ENCODE measurements at places on chromosomes 12 and 14. TPM values are rescaled to one million over a fixed set of nuclear protein-coding genes. Genes with fewer than 3 reads are reported as not detected.
A peak's percentile ranks its signal among the peaks of the same experiment; 100 is the strongest.

DNA sequence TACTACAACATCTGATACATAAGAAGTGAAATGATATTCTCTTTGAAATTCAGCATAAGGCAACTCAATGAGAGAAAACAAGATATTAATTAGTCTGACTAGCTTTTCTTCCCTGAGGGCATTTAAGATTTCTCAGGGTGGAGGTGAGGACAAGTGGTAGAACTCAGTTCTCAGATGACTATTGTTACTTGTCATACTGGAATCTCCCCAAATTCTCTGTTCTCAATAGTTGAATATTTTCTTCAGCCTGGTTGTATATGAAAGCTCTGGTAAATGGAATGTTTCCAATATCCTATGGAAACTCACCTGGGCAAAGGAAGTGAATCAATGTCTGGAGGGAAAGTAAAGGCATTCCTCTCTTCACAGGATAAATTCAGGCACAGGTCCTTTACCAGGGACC, 18.2 kb upstream of the ITGA5 start:
- DNase-seq, result no peak

DNA sequence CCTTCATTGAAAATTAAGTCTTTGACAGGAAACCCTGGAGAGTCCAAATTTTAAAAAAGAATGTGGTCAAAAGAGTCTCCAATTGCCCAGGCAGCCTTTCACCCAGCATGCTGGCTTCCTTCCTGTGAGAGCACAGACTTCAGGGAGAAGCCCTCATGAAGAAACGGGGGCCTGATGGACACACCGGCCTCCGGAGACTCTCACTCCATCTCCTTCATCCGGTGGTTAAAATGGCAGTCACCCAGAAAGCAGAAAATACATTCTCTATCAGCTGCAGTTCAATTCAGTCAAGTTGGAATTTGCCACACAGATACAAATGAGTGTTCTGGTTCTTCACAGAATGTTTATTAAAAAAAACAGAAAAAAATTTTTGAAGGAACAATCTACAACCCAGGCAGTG, 56.5 kb downstream of the CPM start:
- no peak for DNase-seq

- DNase-seq, result no peak
Observed at GRCh38 chr12:69433653-69434052, 36.5 kb upstream of the FRS2 start.

DNA sequence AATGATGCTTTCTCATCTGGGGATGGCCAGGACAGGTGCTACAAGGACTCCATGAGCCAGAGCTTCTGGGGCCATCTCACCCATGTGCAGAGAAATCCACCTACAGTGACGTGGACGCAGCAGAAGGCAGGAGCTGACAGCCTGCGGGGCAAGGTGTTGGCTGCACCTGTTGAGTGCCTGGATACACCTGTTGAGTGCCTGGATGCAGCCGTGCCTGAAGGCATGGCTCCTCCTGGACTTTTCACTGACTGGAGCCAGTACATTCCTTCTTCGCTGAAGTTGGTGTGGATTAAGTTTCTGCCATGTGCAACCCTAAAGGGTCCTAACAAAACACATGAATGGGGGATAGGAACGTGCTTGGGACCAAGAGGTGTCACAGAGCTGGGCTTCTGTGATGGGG, 7.4 kb upstream of the DIO3 start:
- no peak for DNase-seq

DNA sequence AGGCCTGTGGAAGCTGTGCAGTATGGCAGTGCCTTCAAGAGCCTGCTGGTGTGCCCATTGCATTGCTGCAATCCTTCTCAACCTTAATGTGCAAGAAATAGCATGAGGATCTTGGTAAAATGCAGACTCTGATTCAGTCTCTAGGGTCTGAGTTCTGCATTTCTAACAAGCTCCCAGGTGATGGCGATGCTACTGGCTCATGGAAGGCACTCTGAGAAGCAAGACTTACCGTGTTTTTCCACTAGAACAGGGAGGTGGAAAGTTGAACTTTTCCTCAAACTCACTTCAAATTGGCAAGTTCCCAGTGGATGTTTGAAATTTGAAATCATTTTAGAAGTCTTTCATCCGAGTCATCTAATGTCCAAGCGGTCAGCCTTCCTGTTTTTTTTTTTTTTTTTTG, 55.5 kb downstream of the MYRFL start:
- peak; percentile 46 for DNase-seq

DNA sequence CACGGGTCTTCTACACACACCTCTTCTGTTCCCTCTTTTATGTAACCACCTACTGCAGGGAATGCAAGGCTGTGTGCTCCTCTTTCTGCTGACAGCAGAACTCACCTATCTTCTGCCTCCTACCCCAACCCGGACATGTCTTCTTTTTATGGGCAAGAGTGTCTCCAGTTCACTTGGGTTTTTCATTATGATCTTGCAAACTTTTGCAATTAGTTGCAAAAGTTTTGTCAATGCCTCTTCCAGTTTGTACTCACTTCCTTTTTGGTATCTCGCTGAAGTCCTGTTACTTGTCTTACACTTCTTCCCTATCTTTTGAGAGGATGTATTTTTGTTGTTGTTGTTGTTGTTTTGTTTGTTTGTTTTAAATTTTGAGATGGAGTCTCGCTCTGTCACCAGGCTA, 50.6 kb downstream of the DRAM1 start:
- no peak for DNase-seq

The CD4 gene
- 7.1 TPM for polyA plus RNA-seq

DNA sequence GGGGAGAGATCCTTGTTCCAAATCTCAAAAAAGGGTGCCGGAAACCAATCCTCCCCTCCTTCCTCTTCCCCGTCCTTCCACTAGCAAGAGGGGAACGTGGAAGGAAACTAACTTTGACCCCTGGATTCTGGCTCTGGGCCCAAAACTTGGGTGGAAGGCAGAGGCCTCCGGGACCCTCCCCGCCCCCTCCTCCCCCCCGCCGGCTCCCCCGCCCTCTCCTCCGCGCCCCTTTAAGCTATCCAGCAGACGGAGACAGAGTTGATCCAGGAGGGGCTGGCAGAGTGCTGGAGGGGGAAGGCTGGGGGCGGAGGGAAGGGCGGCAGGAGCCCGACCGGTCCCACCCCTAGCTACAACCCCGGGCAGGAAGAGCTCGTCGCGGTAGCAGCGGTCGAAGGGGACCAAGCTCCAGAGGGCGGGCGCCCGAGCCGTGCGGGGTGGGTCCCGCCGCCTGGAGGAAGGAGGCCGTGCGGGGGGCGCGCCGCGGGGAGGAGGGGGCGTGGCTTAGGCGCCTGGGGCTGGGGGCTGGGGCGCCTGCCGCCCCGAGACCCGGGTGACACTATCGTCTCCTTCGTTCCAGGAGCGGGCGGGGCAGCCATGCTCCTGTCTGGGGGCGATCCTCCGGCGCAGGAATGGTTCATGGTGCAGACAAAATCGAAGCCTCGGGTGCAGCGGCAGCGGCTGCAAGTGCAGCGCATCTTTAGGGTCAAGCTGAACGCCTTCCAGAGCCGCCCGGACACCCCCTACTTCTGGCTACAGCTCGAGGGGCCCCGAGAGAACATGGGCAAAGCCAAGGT, at the start of gene NYNRIN:
TSS of gene NYNRIN (plus strand) at position 351 of the 794 bp plus-strand sequence. CDS start at position 595, 244 bp downstream.
- peak; percentile 92 for DNase-seq

- DNase-seq, result no peak
Observed at GRCh38 chr12:49111206-49111605, 559 bp upstream of the LMBR1L start.

- peak; percentile 83 for DNase-seq
Observed at GRCh38 chr12:41932470-41932991, 212.1 kb downstream of the GXYLT1 start.

The GPR137C gene
- 4.1 TPM for polyA plus RNA-seq

DNA sequence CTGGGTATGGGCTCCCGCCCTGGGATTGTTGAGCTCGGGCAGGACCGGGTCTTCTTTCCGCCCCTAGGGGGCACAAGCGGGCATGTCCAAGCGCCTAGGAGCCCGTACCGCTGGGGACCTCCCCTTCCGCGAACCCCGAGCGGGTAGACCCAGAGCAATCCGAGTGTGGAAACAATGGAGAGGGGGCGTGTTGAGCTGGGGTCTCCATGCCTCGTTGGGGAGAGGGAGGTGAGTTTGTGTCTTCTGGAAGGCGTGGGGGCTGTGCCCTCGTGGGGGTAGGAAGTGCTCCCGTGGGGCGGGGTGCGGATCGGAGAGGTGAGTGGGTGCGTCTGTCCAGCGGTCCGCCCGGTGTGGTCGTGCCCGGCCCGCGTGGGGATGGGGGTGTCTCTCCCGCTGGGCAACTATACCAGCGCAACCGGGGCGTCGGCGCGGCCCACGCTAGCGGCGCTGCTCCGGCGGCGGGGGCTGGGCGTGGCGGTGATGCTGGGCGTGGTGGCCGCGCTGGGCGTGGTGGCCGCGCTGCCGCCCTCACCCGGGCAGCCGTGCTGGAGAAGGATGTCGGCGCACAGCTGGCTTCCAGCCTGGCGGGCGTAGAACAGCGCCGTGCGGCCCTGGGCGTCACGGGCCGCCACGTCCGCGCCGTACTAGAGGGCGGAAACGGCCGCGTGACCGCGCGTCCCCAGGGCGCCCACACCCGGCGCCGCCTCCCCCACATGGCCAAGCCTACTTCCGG, 12.2 kb downstream of the AGAP2 start:
- DNase-seq, result peak; percentile 80

DNA sequence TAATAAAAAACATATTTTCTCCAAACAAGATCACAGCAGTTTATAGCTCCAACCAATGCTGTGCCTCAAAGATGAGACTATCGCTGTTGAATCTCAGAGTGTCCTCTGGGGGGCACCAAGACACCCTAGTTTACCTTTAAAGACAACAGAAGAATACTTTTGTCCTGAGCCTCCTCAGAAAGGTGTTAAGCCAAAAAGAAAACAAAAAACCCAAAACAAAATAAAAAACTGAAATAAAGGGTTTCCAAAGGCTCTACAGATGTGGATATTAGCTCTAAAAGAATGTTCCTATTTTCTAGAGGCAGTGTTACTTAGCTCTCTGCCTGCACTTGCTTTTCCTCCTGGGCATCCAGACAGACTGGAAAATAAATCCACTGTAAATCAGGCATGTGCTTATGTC, 86.9 kb upstream of the TTC7B start:
- peak; percentile 80 for DNase-seq

DNA sequence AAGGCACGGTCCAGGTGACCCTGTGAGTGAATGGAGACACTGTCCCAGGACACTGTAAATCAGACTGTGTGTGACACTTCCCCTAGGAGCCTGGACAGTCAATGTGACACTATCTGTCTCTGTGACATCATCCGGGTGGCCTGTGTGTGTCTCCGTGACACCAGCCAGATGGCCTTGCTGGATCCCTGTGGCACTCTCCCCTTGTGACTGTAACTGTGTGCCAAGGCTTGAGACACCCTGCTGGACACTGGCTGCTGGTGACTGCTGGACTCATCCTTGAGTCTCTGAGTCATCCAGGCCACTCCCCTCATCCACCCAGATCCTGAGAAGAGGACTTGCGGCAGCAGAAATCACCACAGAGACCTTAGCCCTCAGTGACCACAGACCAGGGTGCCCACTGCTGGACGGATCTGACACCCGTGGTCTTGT, 51.6 kb downstream of the MVK start:
- DNase-seq, result no peak

DNA sequence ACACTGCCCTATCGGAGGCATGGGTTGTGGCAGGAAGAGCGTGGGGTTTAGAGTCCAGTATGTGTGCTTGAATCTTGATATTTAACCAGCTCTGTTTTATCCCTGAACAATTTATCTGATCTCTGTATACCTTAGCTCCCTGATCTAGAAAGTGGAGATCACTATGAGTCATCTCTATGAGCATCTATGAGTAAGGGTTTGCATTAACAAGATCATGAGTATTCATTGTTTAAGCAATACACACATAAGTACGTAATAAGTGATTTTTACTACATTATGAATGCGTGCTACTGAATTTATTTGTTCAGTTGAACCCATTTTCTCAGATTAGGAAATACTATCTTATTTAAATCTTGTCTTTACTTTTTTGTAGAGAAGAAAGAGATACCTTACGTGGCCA, 49.4 kb downstream of the GPATCH2L start:
- no peak for DNase-seq

DNA sequence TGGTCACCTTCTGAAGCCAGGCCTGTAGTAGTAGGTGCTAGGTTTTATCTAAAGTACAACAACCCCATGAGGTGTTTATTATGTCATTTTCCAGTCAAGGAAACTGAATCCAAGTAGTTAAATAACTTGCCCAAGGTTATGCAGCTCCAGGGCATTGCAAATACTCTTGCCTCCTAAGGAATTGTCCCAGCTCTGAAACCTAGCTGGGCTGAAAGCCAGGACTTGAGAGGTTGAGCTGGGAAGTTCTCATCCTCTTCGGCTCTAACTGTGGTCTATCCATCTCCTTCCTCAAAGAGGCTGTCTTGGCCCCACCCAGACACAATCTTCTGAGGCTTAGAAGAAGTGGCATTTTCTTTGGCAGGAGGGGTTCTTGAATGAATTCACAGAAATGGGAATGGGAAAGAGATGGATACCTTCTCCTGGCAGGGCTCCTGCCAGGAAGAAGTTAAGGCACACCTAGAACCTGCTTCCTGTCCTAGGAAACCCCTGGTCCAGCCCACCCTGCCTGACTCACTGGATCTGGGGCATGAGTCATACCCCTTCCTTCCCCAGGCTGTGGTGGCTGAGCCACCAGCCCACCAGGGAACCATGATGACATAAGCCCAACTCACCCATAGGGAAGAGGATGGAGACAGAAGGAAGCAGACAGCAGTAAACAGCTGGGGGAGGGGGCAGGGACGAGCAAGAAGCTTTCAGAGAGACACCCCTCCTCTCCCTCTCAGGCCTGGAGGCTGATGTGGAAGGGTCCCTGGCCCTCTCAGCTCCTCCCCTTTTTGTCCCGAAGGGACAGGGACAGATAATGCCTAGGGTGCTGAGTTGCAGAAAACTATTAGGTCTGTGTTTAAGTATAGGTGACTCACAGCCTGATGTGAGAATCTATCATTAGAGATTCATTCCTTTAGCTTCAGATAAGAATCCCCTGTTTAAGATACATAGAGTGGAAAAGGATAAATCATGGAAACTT, 2.1 kb upstream of the PLEK2 start:
- DNase-seq, result no peak

The VWF gene
- polyA plus RNA-seq, result 85.7 TPM

DNA sequence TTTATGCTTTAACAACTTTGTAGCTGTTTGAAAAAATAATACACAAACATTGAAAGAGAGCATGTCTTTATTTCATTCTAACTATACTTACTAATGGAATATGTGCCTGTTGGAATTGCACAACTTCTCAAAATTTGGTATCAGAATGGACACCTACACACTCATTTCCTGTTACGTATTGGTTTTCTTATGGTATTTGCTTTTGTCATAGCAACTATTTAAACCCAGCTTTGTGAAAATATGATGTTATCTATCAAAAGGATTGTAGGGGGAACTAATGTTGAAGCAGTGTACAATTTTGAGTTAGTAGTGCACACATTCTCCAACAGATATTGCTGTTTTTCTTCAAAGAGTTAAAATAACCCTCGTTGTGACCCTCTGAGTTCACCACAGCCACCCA, 52.6 kb downstream of the RBMS2 start:
- no peak for DNase-seq

- no peak for DNase-seq
Observed at GRCh38 chr14:84351646-84352045, 1178.3 kb upstream of the FLRT2 start.

DNA sequence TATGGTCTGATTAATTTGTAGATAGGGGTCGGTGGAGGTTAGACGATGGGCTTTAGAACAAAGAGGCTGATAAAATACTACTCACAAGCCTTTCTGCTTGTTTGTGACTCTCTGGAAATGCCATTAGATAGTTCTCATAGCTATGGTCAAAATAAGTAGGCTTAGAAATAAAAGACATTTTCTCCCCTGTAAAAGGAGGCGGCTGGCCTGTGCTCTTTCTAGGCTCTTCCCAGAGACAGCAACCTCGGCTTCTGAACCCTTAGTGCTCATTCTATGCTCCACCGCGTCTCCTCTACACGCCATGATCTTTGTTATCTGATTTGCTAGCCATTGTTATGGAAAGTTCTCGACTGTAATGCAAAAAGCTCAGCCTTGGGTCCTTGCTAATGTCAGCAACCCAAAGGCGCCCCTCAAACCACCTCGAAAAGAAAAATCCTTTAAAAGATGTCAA, 64.5 kb downstream of the CRADD start:
- no peak for DNase-seq

All from muscle of leg (tissue), 16 donors.